NCI-H2107 (cell line): ENCODE measurements at places on chromosomes 1 and 21.

- no peak for DNase-seq
These were observed 24.0 kb downstream of the QSOX1 start for GRCh38 chr1:180178511-180179161.

- no peak for DNase-seq
These were observed 5.4 kb downstream of the FOXO6 start for GRCh38 chr1:41366455-41367287.

DNA sequence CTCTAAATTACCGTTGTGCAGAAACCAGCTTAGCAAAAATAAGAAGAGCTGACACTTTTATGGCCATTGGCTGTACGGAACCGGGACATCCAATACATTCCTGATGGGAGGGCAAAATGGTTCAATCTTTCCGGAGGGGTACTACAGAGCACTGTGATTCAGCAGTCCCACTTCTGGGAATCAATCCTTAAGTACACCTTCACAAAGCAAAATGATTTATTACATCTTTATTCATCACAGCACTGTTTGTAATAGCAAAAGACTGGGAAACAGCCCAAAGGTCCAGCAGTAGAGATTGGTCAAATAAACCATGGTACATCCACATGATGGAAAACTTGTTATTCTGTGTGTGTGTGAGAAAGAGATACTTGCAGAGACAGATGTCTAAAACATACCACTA, 9.7 kb downstream of the GNG12 start:
- DNase-seq, result no peak

- DNase-seq, result peak; percentile 41
These were observed 70.5 kb upstream of the CTTNBP2NL start for GRCh38 chr1:112325504-112325903.

GRCh38 chr1:108584428-108584856, 24.5 kb downstream of the EEIG2 start:
- no peak for DNase-seq

DNA sequence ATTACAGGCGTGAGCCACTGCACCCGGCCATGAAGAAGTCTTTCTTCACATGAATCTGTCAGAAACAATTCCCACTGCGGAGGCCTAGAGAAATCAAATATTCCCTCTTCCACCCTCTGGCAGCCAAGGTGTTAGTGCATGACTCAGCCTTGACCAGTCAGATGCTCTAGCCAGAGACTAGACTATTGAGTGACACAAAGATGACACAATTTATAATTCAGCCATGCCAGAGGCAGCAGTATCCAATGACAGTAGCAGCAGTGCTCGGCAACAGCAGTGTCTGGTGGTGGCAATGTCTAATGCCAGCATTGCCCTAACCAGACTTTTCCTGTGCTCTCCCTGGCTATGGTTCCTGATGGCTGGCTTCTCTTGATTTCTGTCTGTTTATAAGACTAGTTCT, 8.7 kb downstream of the CTXND2 start:
- DNase-seq, result no peak

GRCh38 chr1:171883849-171884248, 42.6 kb downstream of the DNM3 start:
- DNase-seq, result no peak

- no peak for DNase-seq
These were observed 191.0 kb upstream of the VAMP3 start for GRCh38 chr1:7579831-7580804.

DNA sequence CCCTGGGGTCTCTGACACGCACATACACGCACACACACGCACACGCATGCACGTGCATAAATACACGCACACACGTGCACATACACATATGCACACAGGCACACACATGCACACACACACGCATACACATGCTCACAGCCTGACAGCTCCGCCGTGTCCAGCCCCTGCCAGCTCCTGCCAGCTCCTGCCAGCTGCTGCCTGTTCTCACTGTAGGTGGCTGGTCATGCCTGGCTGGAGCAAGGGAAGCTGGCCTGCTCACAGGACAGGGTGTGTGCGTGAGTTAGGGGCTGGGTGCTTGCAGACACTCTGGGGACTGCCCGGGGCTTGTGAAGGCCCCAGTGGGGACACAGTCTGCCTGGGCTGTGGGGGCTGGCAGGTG, 4.9 kb downstream of the PLCH2 start:
- no peak for DNase-seq

- no peak for DNase-seq
These were observed 278 bp upstream of the KRTAP27-1 start for GRCh38 chr21:30337772-30338171.

DNA sequence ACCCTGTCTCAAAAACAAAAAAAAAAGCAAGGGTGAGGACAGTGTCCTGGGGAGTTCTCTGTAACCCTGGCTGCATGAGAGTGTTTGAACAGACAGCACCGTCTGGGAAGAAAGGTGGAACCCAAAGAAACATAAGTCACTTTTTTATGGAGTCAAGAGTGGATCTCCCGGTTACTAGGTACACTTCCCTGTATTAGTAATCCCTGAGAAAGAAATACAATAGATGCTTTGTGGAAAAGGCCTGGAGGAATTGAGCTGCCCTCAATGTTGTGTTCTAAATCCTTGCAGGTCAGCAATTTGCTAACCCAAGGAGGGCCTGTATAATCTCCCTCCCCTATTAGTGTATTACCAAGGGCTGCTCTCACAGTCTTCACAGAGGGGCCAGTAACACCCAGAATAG, 16.6 kb downstream of the DEGS1 start:
- no peak for DNase-seq

DNA sequence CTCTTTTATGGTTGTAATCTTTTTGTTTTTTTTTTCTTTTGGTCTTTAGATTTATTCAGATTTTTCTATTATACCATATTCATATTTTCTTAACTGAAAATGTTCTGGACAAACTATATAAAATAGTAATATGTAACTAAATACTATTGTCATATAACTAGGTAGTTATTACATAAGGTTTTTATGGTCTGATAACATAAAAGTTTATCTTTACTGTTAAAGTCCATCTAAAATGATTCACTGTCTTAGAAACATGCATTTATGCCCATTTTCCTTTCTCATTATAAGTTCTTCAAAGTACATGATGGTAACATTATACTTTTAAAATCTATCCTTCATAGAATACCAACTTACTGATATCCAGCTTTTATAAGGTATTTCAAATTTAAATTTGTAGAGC, 29.1 kb downstream of the IARS2 start:
- no peak for DNase-seq

DNA sequence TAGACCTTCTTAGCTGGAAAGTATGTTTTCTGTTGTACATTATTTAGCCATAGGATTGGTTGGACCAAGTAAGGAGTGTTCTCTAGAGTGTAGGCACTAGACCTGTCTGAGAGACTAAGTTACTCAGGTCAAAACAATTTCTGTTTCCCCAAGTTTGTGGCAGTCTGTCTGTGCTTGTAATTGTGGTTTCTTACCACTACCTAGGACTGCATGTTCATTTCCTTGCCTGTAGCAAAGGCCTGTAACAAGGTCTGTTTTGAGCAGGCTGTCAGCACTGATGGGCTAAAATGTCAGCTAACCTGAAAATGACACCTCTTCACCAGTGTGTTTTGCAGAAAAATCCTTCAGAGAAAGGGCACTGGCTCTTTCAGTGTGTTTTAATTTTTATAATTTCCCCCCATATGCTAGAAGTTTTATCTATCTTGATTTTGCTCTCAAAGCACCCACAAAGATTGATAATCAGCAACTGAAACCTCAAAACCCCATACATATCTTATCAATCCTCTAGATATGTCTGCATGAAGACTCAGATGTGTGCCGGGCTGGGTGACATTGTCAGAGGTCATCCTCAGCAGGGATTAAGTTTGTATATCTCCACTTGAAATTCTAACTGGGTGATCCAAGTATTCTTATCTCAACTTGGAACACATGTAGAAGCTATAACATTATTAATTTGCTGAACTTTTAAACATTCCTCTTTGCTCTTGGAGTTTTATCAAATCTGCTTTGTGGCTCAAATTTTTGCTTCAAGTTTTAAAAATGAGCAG, 50.7 kb upstream of the ST6GALNAC3 start:
- no peak for DNase-seq

GRCh38 chr1:51093581-51093980, 8.4 kb upstream of the C1orf185 start:
- no peak for DNase-seq

DNA sequence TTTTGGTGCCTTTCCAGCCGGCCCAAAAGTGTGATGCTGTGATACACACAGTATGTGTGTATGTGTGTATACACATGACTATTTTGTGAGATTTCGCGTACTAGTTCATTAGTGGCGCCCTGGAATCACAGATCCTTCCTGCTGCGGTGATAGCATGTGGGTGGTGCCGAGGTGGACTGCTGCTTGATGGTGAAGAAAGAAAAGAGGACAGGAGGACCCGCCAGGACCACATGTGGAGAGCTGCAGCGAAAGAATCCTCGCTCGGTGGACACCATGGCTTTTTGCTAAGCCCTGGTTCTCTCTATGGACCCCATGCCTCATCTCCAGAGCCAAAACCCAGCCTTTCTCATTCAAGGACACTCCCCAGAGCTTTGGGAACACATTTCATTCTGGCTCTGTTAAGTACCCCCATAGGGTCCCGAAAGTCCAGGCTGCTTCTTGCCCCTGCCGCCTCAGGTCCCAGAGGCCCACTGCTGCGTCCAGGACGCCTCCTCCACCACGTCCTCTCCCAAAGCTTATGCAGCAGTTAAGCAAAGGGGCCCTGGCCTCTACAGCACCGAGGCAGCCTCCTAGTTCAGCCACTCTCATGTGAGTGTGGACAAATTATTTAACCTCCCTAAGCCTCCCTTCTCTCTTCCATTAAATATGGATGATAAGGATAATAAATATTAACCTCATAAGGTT, 32.8 kb upstream of the COX20 start:
- no peak for DNase-seq

GRCh38 chr21:33308586-33309490, 15.9 kb upstream of the IFNAR1 start:
- peak; percentile 86 for DNase-seq

- no peak for DNase-seq
These were observed 21.7 kb upstream of the LSS start for GRCh38 chr21:46250146-46250725.

DNA sequence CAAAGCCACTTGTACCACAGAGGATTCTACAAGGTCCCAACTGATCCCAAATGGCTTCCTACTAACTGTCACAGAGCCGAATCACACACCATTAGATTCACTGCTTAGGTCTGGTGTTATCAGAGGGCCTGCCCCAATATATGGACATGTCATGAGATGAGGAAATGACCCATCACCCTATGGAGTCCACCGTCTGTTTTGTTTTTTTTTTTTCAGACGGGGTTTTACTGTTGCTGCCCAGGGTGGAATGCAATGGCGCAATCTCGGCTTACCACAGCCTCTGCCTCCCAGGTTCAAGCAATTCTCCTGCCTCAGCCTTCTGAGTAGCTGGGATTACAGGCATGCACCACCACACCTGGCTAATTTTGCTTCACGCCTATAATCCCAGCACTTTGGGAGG, 83.8 kb upstream of the ETS2 start:
- DNase-seq, result no peak

GRCh38 chr1:34736692-34737091, 18.2 kb upstream of the GJB5 start:
- no peak for DNase-seq

GRCh38 chr1:236759252-236759859, 35.7 kb upstream of the MTR start:
- peak; percentile 25 for DNase-seq

DNA sequence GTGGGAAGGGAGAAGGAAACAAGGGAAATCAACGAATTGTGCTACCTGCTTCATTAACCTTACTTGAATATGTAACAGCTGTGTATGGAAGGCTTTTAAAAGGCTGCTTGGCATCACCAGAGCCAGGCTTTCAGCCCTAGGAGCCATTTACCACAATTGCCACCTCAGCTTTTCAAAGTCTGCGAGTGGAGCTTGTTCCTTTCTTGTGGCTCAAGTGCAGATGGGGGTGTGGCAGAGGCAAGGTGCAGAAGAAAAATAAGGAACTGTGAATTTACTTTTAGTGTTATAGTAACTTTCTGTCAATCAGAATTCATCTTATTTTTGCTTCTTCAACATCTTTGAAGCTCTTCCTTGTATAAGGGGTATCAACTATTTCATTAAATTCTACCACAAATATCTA, 17.6 kb downstream of the CLCA2 start:
- peak; percentile 22 for DNase-seq

GRCh38 chr1:33211972-33212371, 30.1 kb upstream of the TRIM62 start:
- no peak for DNase-seq

DNA sequence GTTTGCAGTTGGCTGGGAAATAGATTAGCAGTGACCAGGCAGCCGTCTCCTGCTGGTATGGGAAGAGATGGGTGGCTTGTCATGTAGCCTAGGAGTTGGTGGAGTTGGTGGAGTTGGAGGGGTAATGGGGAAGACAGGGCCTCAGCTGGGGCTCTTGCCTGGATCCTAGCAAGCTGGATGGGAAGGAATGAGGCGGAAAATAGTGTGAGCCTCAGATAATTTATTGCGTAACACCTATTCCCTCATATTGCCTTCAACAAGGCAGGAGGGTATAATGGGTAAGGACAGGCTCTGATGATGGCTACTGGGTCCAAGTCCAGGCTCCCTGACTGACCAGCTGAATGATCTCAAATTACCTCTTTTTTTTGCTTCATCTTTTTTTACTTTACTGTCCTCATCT, 12.6 kb downstream of the MAP7D1 start:
- no peak for DNase-seq

DNA sequence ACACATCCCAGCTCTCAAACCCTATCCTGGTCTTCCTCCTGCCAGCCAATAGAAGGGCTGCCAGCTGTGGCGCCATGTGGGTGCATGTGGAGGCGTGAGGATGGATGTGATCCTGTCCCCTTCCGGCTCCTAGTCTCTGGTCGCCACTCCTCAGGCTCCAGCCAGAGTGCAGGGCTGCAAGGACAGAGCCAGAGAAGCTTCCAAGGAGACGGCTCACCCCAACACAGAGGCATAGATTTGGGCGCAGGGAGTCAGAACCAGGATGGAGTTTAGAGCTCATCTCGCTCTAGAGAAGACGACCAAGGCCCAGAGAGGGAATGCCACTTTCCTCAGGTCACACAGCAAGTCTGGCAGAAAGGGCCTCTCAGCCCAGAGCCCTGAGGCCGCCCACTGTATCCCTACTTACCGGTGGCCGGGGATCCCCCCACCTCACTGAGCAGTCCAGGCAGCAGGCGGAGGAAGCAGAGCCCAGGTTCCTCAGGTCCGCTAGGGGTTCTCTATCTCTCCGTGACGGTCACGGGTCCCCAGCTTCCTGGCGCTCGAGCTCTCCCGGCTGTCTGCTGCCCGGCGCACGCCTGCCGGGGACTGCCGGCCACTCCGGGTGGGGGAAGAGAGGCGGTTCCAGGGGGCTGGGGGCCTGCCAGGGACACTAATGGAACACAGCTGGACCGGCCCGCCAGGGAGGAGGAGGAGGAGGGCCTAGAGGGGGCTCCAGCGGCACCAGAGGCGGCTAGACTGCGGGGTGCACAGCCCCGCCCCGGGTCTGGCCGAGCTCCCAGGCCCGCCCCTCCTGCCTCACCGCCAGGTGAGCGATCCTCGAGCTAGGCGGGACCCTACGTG, at the start of gene COL16A1:
COL16A1 (minus strand) TSS at position 587 of the 840 bp plus-strand sequence. CDS start 1,824 bp downstream, outside the sequence.
- no peak for DNase-seq
